Stimulated activated CD8-positive, alpha-beta memory T cell treated with anti-CD3 and anti-CD28 coated beads, Interleukin-4, amount 100 ng/mL, for 1 hour (primary cell): ENCODE measurements at places on chromosomes 16 and 17.

- DNase-seq: no peak
These were observed 28.0 kb downstream of the AKAP1 start for GRCh38 chr17:57113011-57113410.

DNA sequence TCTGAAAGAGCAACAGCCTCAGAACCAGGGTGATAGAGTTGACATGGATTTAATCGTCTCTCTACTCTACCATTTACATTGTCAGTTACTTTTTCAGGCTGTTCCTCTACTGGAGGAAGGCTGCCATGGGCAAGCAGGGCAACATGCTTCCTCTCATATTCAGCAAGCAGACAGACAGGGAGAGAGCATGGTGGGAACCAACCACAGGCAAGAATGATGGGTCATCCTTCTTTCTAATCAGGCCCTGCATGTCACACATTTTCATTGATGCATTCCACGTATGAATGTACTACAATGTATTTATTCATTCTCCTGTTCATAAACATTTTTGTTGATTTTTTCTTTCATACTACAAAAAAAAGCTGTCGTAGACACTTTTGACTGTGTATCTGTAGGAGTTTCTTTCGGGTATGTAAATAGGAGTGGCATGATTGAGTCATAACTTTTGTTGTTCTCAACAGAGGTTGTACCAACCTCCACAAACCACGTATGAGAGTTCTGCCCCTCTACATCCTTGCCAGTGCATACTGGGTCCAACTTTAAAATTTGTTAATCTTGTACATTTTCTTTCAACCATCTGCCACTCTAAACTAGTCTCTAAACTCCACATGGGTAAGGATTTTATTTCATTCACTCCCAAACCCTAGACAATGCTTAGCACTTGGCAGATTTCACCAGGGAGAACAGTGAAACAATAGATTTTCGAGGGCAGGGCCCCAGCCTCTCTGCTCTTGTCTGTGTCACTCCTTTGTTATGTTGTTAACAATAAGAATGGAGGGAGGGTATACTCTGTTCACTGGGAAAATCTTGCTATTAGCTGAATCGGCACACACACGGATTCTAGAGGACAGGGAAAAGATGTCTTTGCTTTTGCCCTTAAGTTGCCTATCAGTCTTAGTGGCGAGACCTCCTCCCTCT is 58.7 kb downstream of the CMC2 start:
- DNase-seq: no peak

GRCh38 chr16:66298006-66298405 is 68.5 kb upstream of the CDH5 start:
- DNase-seq: no peak

GRCh38 chr17:74443516-74444296 is 11.8 kb downstream of the GPRC5C start:
- no peak for DNase-seq

DNA sequence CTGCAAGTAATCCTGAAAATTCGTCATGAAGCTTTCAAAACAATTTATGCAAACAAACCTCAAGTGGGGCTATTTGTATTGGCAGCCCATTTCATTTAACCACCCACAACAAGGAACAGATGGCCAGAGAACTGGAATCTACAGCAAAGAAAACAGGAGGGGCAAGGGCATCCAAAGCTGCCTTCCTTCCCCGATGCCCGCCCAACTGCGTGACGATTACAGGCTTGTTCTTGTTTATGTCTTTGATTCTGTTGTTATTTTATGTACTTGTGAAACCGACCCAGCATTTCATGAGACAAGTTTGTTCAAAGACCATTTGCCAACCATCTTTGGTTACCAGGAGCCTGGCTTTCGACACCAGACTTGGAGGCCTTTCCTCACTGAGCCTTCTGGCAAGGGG is 59.1 kb upstream of the IRX6 start:
- DNase-seq: no peak

DNA sequence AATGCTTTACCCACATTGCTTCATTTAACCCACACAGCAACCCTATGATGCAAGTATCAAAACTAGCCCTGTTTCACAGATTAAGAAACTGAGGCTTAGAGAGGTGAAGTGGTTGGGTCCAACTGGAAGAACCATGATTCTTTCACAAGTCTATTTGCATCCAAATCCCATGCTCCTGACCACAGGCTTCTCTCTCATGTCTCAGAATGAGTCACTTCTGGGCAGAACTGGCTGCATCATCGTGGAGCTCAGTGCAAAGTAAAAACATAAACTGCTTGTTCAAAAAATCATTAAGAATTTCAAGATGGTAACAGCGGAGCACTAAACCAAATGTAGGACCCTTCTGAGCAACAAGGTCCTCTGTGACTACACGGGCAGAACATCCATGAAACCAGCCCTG is 20.2 kb upstream of the CES1 start:
- DNase-seq: no peak

DNA sequence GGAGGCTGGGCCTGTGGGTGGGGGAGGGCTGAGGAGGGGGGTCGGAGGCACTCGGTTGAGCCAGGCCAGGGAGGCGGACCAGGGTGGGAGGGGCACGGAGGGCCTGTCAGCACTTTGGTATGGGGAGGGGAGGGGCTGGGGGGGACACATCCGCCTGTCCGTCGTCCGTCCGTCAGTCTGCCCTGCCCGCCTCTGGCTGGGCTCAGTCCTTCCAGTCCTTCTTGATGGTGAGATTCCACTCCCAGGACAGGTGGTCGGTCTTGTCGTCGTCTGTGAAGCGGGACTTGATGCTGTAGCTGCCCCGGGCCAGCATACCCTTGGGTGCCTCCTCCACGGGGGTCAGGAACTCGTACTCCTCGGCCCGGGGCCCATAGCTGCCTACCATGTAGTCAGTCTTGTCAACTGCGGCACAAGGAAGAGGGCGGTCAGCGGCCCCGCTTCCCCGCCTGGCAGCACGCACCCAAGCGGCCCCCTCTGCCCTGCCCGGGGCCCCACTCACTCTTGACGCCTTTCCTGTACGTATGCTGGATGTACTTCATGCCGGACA is 2.4 kb downstream of the ARHGDIA start:
- DNase-seq: no peak

- no peak for DNase-seq
These were observed 7.9 kb downstream of the CBLN1 start for GRCh38 chr16:49273771-49274170.

DNA sequence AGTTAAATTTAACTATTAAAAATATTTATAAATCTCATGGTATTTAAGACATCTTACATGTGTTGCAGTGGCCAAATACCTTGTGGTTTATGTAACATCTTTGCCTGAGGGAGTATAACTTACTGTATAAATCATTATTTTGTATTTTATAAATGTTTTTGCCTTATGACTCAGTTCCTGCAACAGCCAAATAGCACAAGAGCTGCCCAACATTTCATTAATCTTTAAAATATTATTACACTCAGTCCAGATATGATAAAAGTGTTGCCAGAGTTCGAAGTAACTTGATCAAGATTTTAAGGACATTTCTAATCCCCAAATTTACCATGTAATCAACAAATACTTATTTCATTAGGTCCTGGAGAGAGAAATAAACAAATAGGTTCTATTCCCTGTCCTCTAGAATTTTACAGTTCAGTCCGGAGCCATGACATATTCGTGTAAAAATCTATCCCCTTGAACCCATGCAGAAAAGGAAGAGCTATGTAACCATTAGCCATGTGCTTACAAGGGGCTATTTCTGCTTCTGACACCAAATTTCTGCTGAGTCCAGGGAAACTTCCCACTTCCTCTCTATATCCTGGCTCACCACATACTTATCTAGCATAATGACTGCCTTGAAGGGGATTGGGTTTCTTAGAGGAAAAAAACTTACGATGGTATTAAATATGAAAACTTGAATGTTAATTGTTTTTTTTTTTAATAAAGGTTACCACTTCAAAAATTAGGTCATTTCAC is 44.0 kb downstream of the IRX6 start:
- DNase-seq: no peak

DNA sequence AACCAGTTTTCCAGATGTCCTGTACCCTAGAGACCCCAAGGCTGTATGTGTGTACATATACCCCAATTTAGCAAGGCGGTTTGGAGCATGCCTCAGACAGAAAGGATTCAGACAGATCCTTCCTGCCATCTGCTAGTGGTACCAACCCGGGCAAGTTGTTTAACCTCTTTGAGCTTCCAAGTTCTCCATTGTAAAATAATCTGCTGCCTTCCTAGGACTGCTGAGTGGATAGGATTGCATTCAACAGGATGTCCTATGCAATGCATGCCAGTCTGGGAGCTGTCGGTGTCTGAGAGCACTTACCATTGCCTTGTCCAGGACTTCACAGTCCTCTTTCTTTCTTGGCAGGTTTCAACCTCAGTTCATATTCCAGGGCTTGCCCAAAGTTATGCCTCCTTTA is 1.9 kb downstream of the CDH13 start:
- no peak for DNase-seq

GRCh38 chr16:52405441-52405840 is 141.5 kb downstream of the TOX3 start:
- no peak for DNase-seq

GRCh38 chr16:23068079-23068736 is 81.0 kb downstream of the USP31 start:
- DNase-seq: no peak

DNA sequence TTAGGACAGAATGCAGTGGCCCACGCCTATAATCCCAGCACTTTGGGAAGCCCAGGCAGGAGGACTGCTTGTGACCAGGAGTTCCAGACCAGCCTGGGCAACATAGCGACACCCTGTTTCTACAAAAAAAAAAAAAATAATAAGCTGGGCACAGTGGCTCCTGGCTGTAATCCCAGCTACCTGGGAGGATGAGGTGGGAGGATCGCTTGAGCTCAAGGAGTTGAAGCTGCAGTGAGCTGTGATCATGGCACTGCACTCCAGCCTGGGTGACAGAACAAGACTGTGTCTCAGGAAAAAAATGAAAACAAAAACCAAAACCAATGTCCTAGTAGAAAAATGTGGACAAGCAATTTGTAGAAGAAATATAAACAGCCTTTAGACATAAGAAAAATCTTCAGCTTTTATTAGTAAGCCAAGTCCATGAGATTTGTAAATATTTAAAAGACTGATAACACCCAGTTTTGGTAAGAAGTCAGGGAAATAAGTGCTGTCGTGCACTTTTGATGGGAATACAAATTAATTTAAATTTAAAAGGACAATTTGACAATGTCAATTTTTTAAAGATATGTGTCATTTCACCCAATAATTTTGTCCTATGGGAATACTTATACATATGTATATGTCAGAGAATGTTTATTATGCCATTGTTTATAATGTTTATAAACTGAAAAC is 11.1 kb downstream of the SCPEP1 start:
- no peak for DNase-seq

DNA sequence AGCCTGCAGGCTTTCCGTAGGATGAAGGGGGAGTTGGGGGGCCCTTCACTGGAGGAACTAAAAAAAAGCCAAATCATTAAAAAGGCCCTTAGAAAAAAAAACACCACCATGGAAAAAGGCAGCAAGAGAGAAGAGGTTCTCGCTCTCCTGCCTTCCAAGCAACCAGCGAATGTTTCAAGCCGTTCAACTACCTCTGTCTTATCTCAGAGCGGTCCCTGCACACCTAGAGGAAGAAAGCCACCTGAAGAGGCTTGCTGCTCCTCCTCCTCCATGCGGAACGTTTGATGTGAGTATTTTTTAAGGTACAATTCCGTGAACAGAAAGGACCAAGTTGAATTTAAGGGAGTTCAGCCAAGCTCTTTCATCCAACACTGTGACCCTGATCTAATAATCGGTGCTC is 9.2 kb downstream of the NXN start:
- no peak for DNase-seq

DNA sequence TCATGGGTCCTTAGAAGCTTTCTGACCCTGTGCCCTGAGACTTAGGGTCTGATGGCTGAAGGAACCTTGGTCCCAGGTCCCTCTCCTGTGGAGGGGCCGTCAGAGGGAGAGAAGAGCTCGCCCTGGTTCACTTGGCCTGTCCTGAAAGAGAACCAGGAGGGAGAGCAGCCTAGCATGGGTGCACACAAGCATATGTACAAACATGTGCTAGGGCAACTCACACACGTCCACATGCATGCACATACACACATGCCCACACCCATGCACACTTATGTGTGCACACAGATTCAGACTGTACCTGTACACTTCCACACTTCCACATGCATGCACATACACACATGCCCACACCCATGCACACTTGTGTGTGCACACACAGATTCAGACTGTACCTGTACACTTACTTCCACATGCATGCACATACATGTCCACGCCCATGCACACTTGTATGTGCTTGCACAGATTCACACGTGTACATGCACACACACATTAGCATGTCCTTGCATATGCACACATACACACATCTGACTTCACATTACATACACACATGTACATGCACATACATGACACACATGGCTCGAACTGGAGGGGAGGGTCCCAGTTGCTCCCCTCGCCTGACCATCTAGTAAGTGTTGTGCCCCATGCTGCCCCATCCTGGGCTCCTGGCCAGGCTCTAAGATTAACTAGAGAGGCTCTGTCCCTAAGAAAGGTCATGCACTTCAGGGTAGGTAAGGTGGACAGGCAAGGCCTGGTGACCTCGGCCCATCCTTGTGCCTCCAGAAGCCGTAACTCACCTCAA is 122.0 kb downstream of the METRNL start:
- DNase-seq: no peak

DNA sequence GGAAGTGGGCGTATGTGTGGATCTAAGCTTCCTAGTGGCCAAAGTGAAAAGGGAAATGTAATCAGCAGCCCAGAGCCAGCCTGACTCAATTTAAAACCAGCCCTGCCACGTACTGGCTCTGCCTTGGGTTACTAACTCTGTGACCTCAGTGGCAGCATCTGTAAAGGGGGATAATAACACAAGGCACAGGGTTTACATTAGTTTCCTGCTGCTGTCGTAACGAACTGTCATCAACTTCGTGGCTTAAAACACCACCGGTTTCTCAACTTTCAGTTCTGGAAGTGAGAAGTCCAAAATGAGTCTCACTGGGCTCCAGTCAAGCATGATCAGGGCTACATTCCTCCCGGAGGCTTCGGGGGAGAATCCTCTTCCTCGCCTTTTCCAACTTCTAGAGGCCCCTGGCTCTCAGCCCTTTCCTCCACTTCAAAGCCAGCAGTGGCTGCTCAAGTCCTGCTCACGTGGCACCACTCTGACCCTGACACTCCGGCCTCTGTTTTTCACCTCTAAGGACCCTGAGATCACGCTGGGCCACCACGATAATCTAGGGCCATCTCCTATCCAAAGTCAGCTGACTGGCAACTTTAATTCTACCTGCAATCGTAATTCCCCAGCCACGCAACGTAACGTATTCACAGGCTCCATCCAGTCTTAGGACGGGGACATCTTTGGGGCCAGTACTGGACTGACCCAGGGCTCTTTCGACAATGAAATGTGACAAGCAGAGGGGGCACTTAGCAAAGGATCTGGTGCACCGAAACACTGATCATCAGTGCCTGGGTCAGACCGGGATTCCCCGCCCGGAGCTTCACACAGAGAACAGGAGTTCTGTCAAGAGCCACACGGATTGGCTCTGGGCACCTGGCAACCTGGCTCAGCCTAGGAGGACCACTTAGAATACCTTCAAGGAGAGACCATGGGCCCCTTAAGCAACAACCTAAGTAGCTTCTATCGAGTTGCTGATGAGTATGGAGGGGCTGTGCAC is 14.5 kb downstream of the TMC6 start:
- DNase-seq: no peak

GRCh38 chr17:51813140-51813783 is 345.3 kb downstream of the CA10 start:
- no peak for DNase-seq
